Stimulated activated CD4-positive, alpha-beta T cell treated with anti-CD3 and anti-CD28 coated beads, Interleukin-12 subunit alpha, Interleukin-12 subunit beta, amount 100 ng/mL, for 4 hours (primary cell): ENCODE measurements at places on chromosomes 5 and 9.

DNA sequence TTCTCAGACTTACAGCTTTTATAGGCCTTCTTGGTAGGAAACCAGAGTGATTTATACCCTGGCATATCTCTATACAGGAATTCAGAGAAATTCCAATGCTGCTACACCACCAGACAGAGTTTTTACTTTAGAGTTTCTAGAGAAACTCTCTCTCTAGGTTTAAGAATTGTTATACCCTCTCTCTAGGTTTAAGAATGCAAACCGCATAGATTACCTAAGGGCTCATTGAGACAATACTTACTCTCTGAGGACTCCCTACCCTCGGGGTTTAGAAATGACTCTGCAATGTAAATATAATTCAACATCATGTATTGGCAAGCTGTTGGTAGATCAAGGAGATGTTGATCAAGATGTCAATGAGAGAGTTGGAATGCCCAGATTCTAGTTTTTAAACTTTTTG, 15.3 kb upstream of the ELAVL2 start:
- DNase-seq = no peak

DNA sequence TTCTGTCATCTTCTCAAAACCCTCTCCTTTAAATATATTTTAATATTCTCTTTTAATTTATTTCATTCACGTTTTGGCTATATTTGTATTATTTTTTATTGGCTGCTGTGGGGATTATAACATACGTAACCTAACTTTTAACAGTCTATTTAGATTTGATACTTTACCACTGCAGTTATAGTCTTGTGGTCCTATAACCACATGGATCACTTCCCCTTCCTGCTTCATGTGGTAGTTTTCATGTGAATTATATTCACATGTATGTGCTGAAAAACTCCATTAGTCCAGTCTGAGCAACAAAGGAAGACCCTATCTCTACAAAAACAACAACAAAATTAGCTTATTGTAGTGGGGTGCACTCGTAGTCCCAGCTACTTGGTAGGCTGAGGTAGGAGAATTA, 34.3 kb downstream of the CENPP start:
- no peak for DNase-seq

DNA sequence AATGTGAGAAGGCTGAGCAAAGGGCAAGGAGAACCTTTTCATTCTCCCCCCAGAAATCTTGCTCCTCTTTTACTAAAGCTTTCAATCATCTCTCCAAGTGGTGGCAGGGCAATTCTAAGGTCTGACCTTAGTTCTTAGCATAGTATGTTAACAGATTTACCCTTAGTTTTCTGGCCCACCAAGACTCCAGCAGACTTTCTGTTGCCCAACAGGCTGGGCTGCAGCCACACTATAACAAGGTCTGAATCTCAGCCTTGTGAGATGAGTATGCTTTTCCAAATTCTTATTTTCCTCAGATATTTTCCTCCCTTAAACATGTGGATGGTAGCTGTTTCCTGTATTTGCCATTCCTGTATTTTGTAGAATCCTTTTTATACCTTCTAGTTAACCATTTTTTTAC, 69.5 kb downstream of the NIPBL start:
- no peak for DNase-seq

DNA sequence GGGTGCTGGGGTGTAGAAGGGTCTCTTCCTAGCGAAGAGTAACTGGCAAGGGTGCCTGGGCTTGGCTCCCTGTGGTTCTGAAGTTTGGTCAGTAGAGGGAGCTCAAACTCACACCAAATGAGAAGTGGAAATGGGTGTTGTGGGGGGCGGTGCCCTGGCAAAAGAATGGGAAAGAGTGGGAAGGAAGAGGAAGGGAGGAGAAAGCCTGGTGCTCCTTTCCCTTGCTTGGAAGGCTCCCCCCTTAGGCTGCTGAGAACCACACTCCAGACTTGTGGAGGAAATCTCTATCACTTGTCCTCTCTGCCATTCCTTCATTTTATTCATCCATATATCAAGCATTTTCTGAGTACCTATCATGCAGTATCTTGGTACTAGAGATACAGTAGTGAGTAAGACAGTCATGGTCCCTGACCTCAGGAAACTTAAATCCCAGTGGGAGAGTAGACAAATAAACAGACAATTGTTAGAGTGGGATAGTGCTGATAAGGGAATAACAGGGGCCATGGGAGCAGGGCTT, 13.0 kb downstream of the SLC4A9 start:
- peak; percentile 23 for DNase-seq

DNA sequence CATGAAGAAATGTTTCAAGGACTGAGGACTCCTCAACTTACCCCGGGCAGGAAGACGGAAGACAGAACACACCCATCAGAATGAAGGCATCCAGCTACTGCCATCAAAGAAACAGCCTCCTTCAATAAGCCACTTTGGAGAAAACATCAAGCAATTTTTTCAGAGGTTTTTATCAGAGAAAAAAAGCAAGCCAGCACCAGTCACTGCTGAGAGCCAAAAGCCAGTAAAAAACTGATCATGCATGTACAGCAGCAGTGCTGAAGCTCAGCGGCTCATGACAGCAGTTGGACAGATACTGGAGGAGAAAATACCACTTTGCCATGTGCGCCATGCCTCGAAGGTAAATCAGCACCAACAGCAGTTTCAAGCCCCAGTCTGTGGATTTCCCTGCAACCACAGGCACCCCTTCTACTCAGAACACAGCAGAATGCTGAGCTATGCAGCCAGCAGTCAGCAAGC, 10.1 kb upstream of the ZNF484 start:
- DNase-seq = no peak

DNA sequence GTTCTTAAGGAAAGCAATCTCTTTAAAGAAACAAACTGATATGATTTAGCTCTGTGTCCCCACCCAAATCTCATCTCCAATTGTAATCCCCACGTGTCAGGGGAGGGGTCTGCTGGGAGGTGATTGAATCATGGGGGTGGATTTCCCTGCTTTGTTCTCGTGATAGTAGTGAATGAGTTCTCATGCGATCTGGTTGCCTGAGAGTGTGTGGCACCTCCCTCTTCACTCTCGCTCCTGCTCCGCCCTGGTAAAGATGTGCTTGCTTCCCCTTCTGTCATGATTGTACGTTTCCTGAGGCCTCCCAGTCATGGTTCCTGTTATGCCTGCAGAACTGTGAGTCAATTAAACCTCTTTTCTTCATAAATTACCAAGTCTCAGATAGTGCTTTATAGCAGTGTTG, 412.7 kb upstream of the SMC2 start:
- no peak for DNase-seq

DNA sequence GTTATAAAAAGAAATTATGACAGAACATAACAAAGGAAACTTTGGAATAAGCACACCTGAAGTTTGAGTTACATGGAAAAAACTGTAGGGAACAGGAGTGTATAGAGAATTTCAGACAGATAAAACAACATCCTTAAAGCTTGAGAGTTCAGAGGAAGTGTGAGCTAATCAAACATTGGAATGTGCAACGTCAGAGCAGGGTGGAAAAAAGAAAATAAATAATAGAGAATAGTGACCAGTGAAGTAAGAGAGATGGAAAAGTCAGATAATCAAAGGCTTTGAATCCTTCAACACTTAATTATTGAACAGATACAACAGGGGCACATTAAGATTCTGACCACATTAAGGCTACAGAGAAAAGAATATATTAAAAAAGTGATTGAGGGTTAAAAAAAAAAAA, 128.5 kb upstream of the CDH10 start:
- no peak for DNase-seq

GRCh38 chr9:121278477-121279261, 10.7 kb downstream of the GSN start:
- no peak for DNase-seq

DNA sequence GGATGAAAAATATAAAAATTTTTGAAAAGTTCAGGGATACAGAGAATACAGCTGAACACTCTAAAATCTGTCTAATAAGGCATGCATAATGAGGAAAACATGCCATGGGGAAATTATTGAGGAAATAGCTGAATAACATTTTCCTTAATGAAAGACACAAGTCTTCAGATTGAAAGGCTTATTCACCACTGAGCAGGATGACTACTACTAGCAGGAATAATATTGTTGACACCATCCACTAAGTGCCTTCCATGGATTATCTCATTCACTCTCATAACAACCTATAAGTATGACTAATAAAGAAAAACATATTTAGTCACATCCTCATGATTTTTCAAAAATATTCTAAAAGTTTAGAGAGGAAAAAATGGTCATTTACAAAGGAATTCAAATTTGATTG, 96.7 kb upstream of the FER start:
- DNase-seq = no peak

DNA sequence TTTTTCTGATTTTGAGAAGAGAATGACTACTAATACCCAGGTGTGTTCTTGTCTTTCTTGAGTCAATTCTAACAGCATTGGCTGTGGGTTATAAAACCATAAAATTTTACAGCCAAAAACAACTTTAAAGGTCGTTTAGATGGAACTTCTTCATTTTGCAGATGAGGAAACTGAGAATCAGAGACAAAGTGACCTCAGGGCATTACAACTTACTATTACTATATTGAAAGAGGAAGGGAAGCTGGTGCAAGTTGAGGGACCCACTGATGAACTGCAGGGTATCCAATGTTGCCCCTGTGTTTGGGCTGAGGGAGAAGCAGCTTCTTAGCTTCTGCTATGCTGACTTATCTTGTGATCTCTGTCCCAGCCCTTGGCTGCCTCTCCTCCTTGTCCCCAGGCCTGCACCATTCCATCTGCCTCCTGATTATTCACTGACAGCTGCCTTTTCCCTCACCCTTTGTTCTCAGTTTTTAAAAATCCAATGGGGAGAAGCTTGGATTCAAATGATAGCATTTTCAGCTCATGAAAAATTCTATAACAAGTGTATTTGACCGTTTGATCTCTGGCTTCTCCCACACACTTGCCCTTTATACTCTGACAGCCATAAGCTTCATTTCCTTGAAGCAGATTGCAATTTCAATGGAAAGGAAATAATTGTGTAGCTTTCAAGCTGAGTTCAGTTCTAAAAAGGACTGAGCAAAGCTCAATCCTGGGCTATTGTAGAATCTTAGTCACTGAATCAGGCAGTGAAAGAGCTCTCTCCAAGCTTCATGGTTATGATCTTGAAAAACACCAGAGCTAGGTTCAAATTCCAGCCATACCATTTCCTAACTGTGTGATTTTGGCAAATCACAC, 68.5 kb downstream of the TMC1 start:
- no peak for DNase-seq

DNA sequence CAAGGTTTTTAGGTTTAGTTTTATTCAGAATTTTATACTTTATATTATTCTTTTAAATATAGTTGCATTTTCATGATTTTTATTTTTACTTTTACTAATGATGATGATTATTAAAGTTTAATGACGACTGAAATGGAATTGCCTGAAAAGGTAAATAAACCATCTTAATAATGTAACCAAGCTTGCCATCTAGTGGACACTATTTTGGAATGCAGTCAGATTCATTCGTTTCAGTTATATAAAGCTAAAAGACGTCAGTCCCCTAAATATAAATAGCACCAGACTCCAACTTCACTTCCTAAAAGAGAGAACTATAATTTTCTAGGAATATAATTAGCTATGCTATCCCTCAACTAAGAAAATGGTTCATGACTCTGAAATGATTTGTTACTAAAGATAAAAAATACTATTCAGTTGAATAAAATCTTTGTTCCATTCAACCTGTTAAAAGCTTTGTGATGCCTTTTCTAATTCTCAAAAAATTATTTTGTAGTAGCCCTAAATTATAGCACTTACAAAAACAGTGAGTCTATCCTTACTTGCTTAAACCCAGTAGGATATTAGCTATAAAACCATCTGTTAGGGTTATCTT, 19.9 kb downstream of the ABITRAM start:
- no peak for DNase-seq

DNA sequence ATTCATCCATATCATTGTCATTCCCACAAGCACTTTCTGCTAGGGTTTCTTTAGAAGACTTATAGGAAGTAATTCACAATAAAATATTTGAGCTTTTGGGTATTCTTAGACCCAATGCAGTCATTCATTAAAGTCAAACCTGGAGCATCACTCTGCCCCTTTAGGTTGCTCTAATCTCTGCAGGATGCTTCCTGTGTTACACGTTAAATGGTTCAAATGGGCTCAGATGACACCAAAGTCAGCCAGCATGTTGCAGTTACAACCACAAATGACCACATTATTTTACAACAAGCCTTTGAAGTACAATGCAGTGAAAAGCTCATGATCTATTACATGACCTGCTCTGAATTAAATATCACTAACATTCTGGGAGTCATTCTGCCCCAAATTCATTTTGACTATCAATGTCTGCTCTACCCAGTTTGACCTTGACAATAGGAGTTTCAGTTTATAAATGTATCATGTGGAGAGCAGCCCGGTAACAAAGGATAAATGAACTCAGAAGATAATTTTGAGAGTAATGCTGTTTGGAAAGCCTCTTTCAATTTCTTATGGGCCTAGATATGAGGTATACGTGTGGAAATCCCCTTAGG, 668.6 kb upstream of the DMAC1 start:
- DNase-seq = no peak

- no peak for DNase-seq
These were observed 45.2 kb downstream of the UBE2QL1 start for GRCh38 chr5:6493681-6494454.

GRCh38 chr5:153122403-153122802, 368.1 kb upstream of the GRIA1 start:
- no peak for DNase-seq

DNA sequence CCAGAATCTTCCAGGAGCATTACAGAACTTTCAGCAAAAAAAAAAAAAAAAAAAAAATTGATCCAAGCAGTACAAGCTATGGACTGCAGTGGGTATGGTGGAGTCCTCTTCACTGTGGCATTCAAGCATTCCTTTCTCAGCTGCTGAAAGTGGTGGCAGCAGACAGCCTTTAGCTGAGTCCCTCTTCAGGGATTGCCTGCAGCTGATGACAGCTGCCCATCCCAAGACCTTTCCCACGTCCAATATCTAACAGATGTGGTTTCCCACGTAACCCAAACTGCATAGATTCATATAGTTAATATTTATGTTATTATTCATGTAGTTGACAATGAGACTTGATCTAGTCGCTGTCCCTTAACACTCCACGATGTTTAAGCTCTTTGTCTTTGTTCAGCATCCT, 475.9 kb downstream of the TLE1 start:
- no peak for DNase-seq
